CD8-positive, alpha-beta T cell (primary cell): ENCODE measurements at places on chromosomes 3 and 15.

GRCh38 chr15:31847961-31848360 is 182.4 kb upstream of the CHRNA7 start:
- DNase-seq: no peak

- DNase-seq: no peak
Observed at GRCh38 chr15:41933771-41934170, 38.6 kb downstream of the EHD4 start.

DNA sequence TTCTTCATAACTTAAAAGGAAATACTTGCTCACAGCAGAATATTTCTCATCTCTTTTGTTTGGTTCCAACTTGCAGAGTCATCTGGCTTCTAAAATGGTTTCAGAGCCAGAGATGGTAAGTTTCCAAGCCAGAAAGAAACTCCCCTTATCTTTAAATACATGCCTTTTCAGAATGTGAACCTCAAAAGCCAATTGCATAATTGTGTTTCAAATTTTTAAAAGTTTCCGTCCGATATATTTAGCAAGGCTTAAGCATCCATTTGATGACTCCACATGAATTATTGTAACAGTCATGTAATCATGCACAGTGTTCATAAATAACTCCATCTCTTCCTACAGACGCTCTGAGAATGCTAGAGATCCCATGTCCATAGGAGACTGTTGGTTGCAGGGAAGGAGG is 40.6 kb upstream of the C3orf80 start:
- DNase-seq: no peak

DNA sequence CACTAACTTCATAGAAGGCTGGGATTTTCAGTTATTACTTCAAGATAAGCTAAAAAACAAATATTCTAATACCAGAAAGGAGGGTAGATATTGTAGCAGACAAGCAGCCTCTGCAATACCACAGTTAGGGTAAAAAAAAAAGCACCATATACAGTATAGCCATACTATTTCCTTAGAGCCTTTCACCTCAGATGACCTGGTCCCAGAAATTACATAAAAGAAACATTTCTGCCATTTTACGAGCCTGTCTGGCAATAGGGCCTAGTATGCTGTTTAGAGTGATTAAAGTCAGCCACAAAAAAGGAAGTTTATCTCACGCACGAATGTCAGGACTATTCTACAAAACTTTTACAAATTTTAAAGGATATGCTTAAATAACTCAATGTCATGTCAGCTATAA is 1016.6 kb downstream of the PLOD2 start:
- DNase-seq: no peak

DNA sequence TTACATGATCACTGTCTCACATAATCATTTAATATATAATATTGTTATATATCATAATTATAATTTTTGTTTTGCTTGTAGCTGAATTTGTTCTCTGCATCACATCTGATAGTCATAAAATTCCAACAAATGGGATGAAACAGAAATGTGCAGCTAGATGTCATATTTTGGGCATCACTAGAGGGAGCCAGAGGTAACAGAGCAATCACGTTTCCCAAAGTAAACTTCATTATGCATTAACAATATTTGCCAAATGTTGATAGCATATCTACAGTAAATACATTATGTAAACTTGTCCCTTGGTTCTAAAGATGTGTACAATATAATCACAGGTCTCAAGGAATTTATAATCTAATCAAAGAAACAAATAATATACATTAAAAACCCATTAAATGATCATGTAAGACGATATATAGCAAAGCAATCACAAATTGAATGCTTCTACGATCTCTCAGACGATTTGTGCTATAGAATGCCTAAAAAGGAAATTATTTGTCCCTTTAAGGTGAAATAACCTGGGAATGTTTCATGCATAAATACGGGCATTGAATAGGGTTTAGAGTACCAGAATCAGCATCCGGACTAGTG is 234.2 kb upstream of the MCTP2 start:
- DNase-seq: no peak

DNA sequence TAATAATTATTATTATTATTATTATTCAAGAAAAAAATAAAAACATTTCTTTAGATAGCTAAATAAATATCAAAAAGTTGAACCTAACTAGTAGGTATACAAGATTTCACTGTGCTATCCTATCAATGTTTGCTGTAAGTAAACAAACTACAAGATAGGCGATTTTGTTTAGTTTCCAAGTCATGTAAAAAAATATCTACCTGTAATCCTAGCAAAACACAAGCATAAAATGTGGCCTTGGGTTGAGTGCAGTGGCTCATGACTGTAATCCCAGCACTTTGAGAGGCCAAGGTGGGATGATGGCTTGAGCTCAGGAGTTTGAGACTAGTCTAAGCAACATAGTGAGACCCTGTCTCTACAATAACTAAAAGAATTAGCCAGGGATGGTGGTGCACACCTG is 71.6 kb upstream of the CSPG5 start:
- DNase-seq: no peak

GRCh38 chr3:9064850-9065249 is 101.6 kb upstream of the RAD18 start:
- DNase-seq: no peak

DNA sequence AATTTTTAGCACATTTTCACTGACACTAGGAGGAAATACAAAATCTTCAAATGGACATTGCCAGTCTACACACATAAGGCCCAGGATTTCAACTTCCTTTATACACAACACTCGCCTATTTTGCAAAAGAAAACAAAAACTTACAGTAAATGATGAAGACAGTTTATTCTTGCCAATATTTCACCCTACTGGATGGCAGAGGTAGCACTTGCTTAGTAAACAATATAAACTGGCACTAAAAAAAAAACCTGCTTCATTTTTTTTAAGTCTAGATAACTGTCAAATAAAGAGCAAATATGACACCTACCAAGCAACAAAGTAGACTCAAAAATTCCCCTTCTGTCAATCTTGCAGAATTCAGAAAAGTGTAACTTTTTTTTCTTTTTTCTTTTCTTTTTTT is 204.0 kb downstream of the VPS13C start:
- DNase-seq: no peak

- DNase-seq: peak; percentile 86
Observed at GRCh38 chr15:75454471-75455378, 3.2 kb upstream of the SIN3A start.

GRCh38 chr3:81308306-81308705 is 453.1 kb downstream of the GBE1 start:
- no peak for DNase-seq

DNA sequence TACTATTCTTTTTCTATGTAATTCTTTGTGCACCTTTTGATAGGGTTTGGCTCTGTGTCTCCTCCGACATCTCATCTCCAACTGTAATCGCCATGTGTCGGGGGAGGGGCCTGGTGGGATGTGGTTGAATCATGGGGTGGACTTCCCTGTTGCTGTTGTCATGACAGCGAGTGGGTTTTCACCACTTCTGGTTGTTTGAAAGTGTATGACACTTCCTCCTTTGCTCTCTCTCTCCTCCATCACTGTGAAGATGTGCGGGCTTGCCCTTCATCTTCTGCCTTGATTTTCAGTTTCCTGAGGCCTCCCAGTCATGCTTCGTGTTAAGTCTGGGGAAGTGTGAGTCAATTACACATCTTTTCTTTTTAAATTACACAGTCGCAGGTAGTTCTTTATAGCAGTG is 225.8 kb upstream of the DPPA4 start:
- peak; percentile 46 for DNase-seq

- no peak for DNase-seq
Observed at GRCh38 chr3:66083784-66084213, 45.1 kb upstream of the MAGI1 start.

GRCh38 chr15:67110361-67110781 is 45.0 kb downstream of the SMAD3 start:
- DNase-seq: no peak

DNA sequence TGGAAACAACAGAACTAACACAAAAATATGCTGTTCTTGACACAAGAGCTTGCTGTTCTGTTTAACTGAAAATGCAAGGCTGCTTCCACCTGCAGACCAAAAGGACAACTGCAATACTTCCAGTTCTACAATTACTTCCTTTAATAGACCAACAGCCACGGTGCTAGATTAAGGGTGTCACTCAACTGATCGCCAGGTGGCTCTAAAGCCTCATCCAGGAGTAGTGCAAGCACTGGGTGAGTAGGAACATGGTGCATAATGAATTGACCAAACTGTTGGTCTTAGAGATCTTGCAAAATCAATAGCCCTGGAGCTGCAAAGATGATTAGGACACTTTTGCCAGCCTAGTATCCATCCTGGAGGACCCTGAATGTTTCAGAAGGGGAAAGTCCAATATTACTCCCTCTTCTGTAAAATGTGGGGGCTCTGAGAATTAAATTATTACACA is 3.6 kb upstream of the CLDN16 start:
- no peak for DNase-seq

DNA sequence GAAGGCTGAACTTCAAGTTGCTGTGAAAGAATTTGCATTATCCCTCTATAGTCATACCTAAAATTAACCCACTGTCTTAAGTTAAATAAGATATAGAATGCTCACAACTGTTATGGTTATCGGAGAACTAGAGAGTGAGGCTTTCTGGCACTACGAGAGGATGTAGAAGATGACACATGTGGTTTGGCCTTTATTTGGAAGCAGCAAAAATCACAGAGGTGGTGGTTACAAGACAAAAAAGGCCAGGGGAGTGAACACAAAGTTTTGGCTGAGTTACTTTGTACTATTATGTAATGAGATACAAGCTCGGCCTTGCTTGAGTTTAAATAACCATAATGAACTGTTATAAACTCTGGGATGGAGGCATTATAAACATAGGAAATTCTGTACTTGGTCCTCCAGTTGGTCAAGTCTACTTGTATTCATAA is 78.3 kb upstream of the ICE2 start:
- peak; percentile 31 for DNase-seq

GRCh38 chr3:58612830-58613229 is 35.6 kb upstream of the FAM107A start:
- DNase-seq: no peak

- no peak for DNase-seq
Observed at GRCh38 chr3:35254917-35255316, 384.4 kb upstream of the ARPP21 start.

DNA sequence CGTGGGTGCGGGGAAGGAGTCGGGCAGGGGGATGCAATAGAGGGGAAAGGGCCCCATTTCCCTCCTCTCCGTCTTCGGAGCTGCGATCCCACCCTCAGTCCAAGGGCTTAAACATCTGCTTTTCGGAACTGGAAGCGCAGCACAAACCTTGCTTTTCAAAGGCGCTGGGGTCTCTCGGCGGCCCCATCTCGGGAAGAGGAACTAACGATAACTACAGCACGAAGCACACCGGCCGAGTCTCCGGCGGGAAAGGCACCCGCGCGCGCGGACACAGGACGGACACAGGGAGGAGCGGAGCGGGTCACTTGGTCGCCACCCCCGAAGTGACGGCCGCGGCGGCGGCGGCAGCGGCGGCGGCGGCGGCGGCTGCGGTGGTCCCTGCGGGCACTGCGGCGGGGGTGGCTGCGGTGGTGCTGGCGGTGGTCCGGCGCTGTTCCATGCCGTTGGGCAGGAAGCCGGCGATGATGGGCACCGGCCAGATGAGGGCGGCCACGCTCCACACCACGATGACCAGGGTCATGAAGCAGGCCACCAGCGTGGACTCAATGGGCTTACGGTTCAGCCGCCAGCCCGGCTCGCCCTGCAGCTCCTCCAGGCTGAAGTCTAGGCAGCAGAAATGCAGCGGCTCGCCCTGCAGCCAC is 1.1 kb downstream of the TMEM158 start:
- DNase-seq: peak; percentile 28

DNA sequence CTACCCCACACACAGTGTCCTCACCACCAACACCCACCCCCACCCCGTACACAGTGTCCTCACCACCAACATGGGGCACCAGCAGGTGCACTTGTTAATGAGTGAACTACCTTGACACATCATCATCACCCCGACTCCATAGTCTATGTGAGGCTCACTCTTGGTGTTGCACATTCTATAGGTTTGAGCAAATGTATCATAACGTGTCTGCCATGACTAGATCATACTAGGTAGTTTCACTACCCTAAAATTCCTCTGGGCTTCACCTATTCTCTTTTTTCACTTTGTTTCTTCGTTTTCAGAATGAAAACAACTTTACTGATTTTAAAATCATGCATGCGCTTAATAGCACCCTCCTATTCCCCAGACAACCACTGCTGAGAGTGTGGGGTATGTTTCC is 102.6 kb upstream of the SLC6A6 start:
- DNase-seq: no peak

DNA sequence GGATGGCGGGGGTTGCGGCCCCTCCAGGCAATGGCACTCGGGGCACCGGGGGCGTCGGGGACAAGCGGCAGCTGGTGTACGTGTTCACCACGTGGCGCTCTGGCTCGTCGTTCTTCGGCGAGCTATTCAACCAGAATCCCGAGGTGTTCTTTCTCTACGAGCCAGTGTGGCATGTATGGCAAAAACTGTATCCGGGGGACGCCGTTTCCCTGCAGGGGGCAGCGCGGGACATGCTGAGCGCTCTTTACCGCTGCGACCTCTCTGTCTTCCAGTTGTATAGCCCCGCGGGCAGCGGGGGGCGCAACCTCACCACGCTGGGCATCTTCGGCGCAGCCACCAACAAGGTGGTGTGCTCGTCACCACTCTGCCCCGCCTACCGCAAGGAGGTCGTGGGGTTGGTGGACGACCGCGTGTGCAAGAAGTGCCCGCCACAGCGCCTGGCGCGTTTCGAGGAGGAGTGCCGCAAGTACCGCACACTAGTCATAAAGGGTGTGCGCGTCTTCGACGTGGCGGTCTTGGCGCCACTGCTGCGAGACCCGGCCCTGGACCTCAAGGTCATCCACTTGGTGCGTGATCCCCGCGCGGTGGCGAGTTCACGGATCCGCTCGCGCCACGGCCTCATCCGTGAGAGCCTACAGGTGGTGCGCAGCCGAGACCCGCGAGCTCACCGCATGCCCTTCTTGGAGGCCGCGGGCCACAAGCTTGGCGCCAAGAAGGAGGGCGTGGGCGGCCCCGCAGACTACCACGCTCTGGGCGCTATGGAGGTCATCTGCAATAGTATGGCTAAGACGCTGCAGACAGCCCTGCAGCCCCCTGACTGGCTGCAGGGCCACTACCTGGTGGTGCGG is 1.9 kb downstream of the CHST2 start:
- DNase-seq: peak; percentile 82

GRCh38 chr3:102269406-102269805 is 165.4 kb upstream of the ZPLD1 start:
- no peak for DNase-seq

- no peak for DNase-seq
Observed at GRCh38 chr3:148230473-148230872, 467.2 kb upstream of the AGTR1 start.

GRCh38 chr3:125186800-125187598 is 25.5 kb downstream of the SLC12A8 start:
- no peak for DNase-seq

DNA sequence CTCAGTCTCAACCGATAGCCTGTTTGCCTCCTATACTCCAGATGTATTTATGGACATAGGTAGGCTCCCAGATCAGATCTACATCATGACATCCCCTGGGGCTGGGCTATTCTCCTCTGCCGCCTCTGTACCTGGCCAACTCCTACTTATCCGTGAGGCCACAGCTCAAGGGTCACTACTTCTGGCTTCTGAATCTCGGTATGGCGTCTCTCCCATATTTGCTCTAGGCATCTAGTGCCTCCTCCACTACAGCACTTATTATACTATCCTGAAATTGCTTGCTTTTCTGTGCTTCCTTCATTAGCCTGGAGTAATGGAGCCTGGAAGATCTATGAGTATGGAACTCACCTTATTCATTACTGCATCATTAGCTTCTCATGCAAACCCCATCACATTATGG is 172.6 kb upstream of the WNT5A start:
- DNase-seq: no peak

GRCh38 chr15:74167891-74168331 is 5.6 kb upstream of the ISLR start:
- DNase-seq: peak; percentile 43

- DNase-seq: no peak
Observed at GRCh38 chr15:80706161-80706560, 11.1 kb downstream of the ABHD17C start.
